ENCODE measurements at places on chromosomes 16 and 17.

- no peak for ATAC-seq
Measured at GRCh38 chr16:74718741-74719610, 18.3 kb upstream of the MLKL start.

- no peak for ATAC-seq
Measured at GRCh38 chr17:50150354-50151040, at the start of gene PPP1R9B. Gene PPP1R9B, minus strand, starts transcription at chr17:50150677. Its CDS starts 164 bp downstream, at chr17:50150513.

GRCh38 chr16:84199861-84200260 lies 8.9 kb downstream of the ADAD2 start:
- no peak for ATAC-seq

GRCh38 chr16:54808890-54809289 lies 121.8 kb upstream of the IRX5 start:
- ATAC-seq, result no peak

- no peak for ATAC-seq
Measured at GRCh38 chr17:77120868-77121267, 19.9 kb upstream of the SEC14L1 start.

- no peak for ATAC-seq
Measured at GRCh38 chr16:52929478-52930400, 123.0 kb downstream of the CHD9NB start.
